ENCODE measurements at places on chromosomes 2 and 18.

DNA sequence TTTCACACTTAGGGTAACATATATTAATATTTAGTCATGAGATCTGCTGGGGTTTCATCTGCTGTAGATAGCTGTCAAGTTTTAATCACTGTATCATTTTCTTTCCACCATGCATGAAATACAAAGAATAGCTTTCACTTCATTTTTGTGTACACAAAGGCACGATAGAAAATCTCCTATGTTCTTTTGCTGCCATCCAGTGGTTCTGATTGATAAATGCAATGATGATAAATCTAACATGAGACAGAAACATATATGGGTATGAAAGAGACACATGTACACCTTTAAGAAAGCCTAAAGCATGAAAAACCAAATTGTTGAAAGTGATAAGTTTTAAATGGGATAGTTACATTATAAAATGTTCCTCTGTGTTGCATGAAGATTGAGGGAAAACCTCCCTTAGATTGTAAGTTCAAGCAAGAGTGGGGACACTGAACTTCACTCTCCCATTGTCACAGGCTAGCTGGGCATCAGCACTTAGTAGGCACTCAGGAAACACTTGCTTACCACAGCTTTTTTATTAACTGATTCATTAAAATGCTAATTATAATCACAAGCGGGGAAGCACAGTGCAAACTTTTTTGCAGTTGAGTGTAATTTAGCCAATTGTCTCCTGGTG, 31.2 kb downstream of the C1D start:
- no peak for DNase-seq

DNA sequence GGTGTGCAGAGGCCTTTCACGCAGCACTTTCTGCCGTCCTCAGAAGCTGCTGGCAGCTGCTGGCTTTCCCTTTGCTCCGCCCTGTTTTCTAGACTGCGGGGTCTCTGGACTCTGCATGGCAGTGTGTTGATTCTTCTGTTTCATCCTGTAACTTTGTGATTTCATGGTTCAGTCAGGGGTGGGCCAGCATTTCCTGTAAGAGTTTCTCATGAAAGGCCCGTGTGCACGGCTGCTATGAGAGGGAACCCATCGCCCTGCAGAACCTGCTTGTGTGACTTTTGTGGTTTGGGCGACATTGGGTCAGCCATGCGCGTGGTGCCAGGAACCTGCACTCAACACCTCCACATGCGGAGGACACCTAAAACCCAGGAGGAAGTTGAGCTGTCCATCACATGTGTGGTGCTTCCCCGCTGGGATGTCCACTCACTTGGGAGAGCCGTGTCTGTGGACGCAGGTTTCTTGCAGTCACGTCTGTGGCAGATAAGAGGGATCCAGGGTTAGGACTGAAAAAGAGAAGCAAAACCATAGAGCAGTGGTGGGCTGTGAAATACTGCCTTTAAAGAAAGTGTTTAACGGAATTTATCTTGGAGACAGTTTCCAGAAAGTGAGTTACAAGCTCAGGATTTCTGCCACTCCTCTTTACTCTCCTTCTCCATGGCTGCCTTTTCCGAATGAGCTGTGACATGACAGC, 167.3 kb upstream of the ALKAL2 start:
- no peak for DNase-seq

DNA sequence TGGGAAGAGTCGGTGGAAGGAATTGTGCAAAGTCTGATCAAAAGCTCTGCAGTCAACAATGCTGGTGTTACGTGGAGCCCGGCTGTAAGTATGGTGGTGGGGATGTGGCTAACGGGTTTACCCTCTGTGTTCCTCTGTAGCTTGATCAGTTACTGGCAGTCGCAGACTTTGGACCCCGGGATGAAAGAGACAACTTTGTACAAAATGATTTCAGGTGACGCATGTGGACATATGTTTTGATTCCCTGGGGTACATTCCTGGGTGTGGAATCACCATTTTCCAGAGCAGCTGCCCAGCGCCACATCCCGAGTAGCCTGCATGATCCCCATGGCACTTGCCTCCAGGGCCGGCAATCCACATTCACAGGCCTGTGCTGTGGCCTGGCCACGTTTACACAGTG, 9.8 kb downstream of the RBFA start:
- DNase-seq: no peak

- no peak for DNase-seq
These were observed 608 bp upstream of the VPS4B start for GRCh38 chr18:63422864-63423304.

DNA sequence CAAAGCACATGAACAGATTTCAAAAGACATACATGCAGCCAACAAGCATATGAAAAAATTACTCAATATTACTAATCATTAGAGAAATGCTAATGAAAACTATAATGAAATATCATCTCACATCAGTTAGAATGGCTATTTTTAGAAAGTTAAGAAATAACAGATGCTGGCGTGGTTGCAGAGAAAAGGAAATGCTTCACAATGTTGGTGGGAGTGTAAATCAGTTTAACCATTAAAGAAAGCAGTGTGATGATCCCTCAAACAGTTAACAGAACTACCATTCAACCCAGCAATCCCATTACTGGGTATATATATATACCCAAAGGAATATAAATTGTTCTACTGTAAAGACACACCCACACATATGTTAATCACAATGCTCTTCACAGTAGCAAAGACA, 117.7 kb upstream of the SETBP1 start:
- no peak for DNase-seq

DNA sequence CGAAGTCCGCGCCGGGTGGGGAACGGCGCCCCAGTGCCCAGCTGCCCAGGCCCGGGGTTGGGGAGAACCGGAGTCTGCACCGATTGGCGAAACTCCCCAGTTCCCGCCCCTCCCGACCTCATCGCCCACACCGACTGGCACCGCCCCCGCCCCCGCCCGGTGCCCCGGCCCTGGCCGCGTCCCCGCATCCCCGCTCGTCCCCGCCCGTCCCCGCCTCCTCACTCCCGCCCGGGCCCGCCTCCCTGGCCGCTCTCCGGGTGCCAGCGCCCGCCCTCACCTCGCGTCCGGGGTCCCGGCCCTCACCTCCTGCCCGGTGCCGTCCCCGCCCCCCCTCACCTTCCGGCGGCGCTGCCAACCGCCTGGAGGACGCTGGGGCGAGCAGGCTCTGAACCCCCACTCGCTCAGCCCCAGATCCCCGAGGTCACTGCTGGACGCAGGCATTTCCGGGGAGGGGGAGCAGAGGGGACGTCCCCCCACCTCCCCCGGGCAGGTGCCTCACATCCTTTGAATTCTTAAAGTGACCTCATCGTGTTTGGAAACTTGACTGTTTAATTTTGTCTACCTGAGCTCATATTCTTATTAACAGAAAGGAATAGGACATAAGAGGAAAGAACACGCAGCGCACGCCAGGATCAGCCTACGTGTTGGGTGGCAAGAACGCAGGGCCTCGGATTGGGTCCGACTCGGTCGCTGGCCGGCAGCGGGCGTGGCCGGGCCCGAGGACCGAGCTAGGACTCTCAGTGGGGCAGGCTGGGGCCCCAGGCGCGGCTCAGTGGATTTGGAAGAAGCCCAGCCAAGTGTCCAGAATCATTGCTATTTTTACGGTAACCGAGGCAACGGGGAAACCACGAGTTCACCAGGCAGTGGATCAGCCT, at the start of gene FAM110C:
Gene FAM110C, minus strand, starts transcription at position 35 of the 875 bp plus-strand sequence. CDS start 120 bp downstream, outside the sequence.
- no peak for DNase-seq

DNA sequence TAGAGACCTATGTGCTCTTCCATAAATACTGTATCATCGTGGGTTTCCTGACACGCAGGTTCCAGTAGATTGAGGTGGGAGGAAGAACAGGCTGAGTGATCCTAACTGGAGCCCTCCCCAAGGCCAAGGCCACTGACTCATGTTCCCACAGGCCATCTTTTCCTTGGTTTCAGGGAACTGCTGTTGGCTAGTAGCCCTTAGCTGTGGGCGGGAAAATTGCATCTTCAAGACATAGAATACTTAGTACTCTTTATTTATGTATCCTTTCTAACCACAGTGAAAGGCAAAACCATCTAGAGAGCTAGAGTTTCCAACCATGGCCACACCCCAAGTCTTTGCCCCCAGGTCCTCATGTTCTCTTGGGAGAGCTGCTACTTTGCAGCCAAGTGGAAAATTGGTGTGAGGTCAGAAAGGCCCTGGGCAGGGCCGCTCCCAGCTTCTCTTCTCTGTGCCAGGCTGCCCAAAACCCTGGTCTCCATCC, 55.9 kb downstream of the COPS8 start:
- no peak for DNase-seq

- DNase-seq: no peak
These were observed 98.2 kb upstream of the HNMT start for GRCh38 chr2:137865954-137866540.

DNA sequence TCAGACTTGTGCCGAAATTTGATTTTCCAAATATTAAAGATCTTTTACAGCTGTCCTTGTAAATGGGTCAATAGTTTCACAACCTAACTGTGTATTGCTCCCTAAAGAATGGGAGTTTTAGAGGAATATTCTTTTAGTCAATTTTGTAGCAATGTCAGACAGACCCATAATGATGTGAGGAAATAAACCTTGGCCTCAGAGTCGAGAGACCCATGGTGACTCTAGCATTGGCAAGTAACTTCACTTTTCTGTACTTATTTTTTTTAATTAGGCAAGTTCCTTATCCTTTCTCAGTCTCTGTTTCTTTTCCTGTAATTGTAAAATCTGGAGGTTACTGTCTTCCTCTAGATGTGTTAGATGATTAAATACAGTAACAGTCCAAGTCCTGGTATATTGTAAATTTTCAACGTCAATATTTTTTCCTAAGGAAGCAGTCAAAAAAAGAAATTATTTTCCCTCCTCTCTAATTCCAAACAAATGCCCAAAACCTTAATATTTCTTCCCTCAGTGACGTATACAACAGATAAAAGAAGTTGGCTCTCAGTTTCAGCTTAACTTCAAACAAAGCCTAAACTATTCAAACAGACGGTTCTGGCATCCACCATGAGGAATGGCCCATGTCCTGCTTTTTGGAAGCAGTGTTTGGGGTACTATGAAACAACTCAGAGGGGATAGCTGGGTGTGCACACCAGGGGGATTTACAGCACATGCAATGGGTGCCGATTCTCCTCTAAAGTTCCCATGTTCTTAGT, 466.7 kb downstream of the TNS1 start:
- no peak for DNase-seq

GRCh38 chr2:32506446-32506845, 121.4 kb upstream of the TTC27 start:
- no peak for DNase-seq

DNA sequence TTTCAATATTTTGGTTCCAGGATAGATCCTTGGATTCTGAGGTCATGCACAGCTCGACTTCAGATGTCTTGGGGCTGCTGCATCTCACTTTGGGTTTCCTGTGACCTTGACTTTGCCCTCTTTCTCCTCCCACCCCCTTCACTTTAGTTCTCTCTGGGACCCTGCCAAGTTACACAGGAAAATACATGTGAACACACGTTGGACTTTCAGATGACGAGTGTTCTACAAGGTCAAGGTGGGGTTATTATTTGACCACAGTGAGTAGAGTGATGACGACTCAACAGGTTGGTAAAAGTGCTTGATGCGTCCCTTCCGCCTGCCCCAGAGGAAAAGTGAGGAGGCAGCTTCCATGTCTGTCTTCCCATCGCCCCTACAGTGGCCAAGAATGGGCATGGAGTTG, 122.4 kb upstream of the SMAD2 start:
- DNase-seq: no peak

- no peak for DNase-seq
These were observed 102.6 kb upstream of the DLX2 start for GRCh38 chr2:172205292-172205691.

GRCh38 chr2:30476636-30477035, 29.6 kb downstream of the LCLAT1 start:
- no peak for DNase-seq

DNA sequence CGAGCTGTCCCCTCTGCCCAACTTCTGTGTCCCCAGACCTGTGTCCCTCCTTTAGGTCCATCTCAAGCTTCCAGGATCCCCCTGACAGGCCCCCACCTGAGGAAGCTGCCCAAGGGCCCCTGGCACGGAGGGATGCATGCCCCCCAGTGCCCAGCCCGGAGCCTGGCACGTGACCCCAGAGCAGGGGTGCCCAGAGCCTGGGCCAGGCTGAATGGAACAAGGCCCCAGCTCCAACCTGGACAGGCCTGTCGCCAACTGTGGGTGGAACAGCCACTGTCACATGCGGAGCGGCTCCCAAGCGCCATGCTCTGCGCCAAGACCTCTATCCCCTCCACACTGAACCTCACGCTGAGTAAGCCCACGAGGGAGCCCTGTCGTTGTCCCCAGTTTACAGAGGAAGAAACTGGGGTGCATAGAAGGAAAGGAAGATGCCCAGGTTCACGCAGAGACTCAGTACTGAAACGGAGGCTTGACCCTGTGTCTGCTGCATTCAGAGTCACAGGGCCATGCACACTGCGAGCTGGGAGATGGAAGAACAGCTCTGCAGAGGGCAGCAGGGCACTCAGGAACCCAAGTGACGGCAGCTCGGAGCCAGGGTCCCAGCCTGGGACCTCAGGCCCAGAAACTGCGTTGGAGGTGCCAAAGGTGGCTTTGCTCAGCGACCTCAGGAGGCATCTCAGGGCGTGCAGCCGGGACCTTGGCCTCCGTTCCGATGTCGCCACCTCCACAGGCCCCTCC, 5.5 kb upstream of the ECEL1 start:
- no peak for DNase-seq

DNA sequence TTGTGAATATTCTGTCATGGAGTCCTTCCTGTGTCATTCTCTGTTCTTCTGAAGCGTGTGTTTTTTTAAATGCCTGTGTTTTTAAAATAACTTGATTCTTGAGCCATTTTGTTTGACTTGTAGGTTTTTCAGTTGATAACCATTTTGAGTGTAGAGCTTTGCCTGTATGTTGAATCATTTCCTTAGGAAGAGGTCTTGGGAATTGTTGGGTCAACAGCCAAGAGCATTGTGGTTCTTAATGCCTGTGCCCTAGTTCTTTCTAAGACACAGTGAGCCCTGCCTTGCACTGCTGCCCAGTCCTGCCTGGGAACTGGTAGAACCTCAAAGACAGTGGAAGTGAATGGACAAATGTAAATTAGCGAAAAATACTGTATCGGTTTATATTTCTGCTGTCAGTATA, 25.9 kb downstream of the RAB12 start:
- DNase-seq: no peak

- no peak for DNase-seq
These were observed 55.3 kb upstream of the ALPP start for GRCh38 chr2:232323328-232323650.

GRCh38 chr2:57884281-57884680, 162.3 kb upstream of the VRK2 start:
- DNase-seq: no peak

DNA sequence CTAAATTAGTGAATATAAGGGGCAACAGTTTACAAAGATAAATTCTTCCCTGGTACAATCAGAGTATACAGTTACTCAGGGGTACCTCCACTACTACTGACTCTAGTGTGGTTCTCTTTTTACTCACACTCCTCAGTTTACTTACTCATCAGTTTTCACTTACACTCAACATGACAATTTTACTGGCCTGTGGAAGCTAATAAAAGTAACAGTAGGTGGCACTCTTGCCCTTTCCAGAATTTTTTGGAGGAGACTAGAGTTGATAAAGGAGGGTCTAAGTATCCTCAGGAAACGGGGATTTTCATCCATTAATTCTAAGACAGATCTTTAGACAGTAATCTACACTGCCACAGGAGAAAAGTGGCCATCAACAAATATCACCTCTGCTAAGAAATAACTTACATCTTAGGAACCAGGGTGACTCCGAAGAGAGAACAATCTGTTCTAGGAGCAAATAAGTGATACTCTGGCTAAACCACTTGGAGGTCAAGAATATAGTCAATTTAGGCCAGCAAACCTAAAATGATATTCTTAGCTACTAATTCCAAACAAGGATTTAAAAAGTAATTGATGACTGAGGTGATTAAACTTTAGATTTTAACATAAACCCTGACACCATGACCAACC, 61.3 kb downstream of the ATL2 start:
- DNase-seq: no peak

Measured in gastrocnemius medialis (tissue), 4 donors.